Stimulated activated naive CD4-positive, alpha-beta T cell treated with Interleukin-2 at 50 U/mL for 16 hours (primary cell): ENCODE measurements at places on chromosomes 7 and 10.

GRCh38 chr10:18504161-18504560, 147.2 kb downstream of the NSUN6 start:
- no peak for DNase-seq

GRCh38 chr7:7190142-7190541, 7.8 kb downstream of the C1GALT1 start:
- no peak for DNase-seq

- DNase-seq = no peak
Measured at GRCh38 chr7:145543242-145543641, 573.4 kb upstream of the CNTNAP2 start.

GRCh38 chr7:39301543-39301942, 264.7 kb upstream of the YAE1 start:
- no peak for DNase-seq

- DNase-seq = no peak
Measured at GRCh38 chr7:80740778-80741545, 102.5 kb downstream of the CD36 start.
